ENCODE measurements at places on chromosomes 4 and X.

DNA sequence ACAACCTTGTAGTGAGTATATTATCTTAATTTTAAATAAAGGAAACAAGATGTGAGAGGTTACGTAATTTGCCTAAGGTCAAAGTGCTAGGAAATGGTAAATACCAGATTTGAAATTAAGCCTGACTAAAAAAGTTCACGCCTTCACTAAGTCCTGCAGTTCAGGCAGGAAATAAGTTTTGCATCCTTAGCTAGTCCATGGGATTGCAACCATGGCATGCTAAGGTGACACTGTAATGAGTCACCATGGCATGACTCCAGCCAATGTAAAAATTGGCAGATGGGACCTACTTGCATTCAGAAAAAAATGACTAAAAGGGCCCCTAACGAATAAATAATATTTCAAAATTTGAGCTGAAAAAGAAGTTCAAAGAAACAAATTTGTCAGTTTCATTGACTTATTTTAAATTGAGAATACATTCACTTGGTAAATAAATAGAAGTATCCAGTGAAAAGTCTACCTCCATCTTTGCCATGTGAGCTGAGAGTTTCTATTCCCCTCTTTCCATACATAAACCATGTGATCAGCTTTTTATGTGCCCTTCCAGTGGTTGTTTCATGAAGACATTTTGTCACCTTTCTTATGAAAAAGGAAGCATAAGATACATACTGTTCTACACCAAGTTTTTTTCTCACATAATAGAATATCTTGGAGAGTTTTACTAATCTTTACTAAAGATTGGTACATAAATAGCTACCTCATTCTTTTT lies 72.4 kb downstream of the ANKRD50 start:
- DNase-seq = no peak

GRCh38 chrX:47239898-47240545 lies 7.2 kb downstream of the USP11 start:
- DNase-seq = no peak

DNA sequence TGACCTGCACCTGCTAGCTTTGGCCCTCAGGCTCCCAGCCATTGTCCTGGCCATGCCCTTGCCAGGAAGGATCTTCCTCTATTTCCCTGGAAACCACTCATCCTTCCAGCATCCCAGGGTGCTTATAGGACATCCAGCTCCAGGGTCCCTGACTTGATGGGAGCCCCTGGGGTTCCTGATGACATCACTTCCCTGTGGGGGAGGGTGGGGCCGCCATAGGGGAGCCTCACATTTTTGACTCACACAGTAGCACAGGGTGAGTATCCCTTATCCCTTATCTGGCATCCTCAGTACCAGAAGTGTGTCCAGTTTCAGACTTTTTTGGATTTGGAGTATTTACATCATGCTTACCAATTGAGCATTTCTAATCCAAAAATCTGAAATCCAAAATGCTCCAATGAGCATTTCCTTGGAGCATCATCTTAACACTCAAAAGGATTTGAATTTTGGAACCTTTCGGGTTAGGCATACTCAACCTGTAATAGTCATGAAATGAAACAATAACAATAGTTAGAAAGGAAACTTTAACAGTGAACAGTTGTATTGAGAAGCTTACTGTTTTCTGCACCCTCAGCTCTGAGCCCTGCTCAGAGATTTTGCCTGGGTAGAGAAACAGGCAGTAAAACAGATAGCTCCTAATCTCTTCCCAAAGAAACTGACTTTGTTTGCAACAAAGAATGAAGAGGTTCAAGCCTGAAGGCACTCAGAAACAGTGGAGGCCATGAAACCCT lies 22.1 kb downstream of the TNIP2 start:
- DNase-seq = no peak

DNA sequence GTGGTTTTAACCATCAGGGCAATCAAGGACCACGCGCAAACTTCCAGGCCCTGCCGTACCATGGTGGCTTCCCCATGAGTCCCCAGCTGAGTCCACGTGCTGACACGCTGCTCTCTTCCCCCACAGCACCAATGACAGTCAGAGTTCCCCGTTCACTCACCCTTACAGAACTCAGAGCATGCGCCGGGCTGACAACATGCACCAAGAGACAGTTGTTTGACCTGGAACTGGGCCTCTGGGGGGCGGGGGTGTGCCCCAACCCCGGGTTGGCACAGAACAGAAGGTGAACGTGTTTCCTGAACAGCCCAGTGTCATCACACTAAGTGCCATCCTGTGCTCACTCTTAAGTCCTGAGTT lies 29.4 kb downstream of the IRF2 start:
- DNase-seq = no peak

- DNase-seq = no peak
These were observed 540.2 kb upstream of the TENM3 start for GRCh38 chr4:181702864-181703495.

DNA sequence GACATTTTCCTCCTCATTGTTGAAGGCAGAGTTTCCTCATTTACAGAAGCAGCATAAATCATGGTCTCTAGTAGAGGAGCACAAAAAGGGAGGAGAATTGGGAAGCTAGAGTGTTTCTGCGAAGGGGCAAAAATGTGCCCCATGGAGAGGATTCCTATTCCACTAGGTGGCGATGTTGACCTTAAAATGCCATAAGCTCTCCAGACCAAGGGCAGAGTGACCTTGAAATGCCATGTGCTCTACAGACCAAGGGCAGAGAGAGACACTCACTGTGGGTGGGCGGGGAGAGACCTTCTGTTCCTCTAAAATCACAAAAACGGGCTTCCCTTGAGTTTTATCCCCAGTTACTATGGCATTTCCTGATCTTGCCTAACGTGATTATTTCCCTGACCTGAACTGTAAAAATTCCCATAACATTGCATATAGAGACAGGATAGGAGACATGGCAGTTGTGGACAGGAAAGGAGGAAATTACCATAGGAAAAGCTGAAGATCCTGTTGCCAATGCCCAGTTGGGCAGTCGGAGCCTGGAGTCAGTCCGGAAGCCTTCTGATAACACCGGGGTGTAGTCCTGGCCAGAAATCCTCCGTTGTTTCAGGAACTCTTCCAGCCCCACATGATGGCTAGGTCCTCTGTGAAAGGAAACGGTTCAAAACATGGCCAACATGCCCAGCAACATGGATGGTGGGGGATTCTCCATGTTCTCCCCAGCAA lies 567.7 kb downstream of the MAGEB5 start:
- peak; percentile 31 for DNase-seq

DNA sequence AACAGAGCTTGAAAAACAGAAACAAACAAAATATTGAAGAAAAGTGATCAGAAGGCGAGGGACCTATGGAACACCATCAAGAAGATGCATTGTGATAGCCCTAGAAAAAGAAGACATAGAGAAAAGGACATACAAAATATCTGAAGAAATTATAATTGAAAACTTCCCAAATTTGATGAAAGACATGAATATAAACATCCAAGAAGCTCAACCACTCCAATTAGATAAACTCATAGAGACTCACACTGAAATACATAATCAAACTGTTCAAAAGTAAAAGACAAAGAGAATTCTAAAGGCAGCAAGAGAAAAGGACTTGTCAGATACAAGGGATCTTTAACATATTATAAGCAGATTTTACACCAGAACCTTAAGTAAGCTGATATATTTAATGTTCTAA lies 869.8 kb downstream of the PCDH18 start:
- no peak for DNase-seq

DNA sequence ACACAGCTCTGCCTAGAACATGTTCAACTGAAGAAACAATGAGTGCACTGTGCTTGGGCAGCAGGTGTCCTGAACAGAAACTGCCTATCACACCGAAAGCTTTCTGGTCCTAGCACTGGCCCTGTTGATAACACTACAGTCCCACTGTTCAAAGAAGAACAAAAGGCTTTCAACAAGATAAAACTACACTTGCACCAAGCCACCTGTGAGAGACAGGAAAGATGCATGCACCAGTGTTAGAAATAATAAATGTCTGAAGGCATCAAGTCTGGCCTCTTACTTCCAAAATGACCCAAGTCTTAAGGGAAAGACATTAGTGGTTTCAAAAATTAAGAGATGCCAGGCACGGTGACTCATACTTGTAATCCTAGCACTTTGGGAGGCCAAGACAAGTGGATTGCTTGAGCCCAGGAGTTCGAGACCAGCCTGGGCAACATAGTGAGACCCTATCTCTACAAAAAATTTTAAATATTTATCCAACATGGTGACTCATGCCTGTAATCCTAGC lies 68.7 kb downstream of the APBB2 start:
- DNase-seq = no peak

DNA sequence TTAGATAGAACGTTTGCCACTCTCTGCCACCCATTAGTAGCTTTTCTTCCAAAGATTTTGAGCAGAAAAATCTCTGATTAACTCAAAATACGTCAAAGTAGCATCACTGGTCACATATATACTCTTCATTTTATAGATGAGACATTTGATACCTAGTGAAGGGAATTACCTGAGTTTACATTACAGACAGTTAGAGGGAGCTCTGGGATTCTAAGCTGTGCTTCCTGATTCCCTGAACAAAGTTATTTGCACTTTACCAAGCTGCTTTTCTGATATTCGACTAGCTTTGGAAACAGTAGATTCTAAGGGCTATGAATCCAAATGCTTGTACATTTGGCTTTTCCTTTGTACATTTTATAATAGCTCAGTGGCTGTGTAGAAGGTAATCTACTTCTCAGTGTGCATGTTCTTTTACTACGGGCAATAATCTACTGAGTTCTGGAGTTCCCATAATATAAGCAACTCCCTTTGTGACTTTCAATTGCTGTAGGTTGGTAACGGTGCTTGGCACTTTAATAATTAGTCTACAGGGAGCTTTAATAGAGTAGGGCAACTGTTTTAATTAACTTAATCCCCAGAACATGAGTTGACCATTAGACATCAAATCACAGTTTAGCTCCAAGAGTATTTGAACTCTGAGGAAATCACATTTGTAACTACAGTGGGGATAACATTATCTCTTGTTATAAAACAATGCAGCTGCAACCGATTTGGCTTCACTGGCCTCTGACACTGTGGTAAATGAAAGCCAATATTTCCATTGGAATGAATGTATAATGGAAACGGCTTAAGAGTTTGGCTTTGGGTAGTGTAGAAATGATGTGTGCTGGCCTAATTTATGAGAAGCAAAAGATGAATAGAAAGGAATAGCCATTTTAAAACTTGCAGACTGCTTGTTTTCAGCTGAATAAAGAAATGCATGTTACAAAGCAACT lies 1602.4 kb downstream of the STIM2 start:
- no peak for DNase-seq

GRCh38 chr4:68490826-68491457 lies 43.7 kb downstream of the TMPRSS11E start:
- no peak for DNase-seq

GRCh38 chrX:104445591-104445990 lies 120.4 kb upstream of the IL1RAPL2 start:
- no peak for DNase-seq

DNA sequence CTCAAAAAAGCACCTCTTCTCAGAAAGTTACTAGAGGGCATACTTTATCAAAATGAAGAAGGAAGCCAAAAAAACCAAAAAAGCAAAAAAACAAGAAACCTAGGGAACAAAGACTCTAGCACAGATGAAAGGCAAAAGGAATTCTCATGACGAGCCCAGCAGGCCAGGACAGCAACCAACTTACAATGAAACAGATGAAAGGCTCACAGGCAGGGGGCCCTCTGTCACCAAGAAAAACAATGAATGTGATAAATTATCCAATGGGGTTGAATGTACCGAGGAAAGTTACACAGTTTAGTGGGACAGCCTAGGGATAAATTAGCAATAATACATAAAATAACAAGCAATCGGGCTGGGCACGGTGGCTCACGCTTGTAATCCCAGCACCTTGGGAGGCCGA lies 79.0 kb downstream of the GPR82 start:
- no peak for DNase-seq

- DNase-seq = no peak
These were observed 54.9 kb downstream of the DCTD start for GRCh38 chr4:182862141-182862875.

- DNase-seq = peak; percentile 27
These were observed 693 bp downstream of the OCIAD1 start for GRCh38 chr4:48831532-48832030.

DNA sequence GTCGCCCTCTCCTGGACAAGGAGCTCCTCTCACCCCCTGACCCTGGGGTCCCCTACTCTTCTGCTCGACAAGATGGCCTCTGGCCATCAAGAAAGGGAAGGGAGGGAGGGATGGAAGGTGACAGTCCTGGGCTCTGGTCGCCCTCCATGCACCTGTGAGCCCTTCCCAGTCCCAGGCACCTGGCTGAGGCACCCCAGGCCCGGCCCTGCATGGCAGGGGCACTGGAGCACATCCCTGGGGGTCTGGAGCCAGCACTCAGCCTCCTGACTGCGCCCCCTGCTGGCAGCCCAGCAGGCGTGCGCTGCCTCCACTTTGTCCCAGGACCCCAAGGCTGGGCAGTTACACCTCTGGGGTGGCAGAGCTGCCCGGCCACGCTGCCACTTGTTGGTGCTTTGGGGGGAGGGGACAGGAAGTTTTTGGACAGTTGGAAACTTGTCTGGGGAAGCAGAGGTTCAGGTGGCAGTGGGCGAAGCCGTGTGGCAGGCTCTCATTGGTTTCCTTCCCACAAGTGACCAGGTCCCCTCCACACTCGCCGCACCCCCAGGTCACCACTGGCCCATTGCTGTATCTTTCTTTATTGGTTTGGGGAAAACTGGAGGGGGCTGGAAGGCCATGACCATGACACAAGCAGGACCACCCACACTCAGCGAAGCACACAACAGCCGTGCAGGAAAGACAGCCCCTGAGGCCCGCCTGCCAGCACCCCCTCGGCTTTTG lies 4.3 kb downstream of the PNCK start:
- no peak for DNase-seq

DNA sequence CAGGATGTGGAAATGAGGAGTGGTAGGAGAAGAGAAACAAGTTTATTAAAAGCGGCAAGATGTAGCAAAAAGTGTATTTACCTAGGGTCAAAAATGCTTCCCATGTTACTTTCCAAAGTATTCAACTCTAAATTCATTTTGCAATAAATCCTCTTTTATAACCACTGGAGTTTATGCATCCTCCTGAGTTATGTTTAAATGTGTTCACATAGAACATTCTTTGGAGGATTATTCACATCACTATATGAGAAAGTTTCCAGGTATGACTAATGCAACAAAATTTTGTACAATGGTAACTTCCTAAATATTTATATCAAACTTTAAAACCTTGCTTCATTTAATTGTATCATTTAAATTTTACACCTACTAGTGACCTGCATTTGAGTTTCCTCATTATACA lies 870.6 kb upstream of the SLIT2 start:
- DNase-seq = no peak

DNA sequence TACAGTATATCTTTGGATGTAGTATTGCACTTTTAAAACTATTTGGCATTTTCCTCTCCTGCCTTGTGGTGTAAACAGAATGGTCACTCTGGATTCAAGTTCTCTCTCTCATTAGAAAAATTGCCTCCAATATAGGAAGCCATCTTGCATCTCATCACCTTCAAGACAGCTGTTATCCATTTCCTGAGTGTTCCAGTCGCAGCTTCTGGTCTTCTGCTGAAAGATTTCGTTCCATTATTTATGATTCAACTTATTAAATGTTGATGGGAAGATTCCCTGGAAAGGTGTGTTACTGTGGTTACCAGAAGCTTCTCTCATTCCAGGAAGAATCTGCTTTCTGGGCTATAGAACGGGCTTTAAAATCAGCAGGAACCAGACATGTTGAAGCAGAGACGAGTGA lies 568.3 kb upstream of the SLIT2 start:
- no peak for DNase-seq

Measured in left kidney (tissue), 8 donors.